Mucosa of descending colon (tissue), 3 donors: ENCODE measurements at places on chromosomes 13 and 19. TPM values are rescaled to one million over a fixed set of nuclear protein-coding genes. Genes with fewer than 3 reads are reported as not detected.

The RINL gene
- 3.8 TPM for total RNA-seq

The ZNF429 gene
- 16.5 TPM for total RNA-seq

DNA sequence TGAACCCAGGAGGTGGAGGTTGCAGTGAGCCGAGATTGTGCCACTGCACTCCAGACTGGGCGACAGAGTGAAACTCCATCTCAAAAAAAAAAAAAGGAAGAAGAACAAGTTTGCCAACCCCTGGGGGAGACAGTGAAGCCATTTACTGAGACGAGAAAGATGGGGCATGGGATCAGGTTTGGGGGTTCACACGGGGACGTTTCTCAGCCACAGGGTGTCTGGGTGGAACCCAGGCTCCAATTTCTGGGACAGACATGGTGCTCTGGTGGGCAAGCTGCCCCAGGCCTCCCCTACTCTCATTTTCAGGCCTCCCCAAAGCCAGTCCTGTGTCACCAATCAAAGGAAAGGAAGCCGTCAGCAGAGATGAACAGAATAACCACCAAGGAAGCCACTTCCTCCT is 13.4 kb downstream of the HSH2D start:
- no peak for DNase-seq

GRCh38 chr19:3801412-3802096 is 15.4 kb upstream of the MATK start:
- DNase-seq, result peak; percentile 55

The ZNF677 gene
- total RNA-seq, result 4.6 TPM

- DNase-seq, result no peak
These were observed 8.1 kb downstream of the BEST2 start for GRCh38 chr19:12759686-12760085.

The ZNF556 gene
- not detected for total RNA-seq

DNA sequence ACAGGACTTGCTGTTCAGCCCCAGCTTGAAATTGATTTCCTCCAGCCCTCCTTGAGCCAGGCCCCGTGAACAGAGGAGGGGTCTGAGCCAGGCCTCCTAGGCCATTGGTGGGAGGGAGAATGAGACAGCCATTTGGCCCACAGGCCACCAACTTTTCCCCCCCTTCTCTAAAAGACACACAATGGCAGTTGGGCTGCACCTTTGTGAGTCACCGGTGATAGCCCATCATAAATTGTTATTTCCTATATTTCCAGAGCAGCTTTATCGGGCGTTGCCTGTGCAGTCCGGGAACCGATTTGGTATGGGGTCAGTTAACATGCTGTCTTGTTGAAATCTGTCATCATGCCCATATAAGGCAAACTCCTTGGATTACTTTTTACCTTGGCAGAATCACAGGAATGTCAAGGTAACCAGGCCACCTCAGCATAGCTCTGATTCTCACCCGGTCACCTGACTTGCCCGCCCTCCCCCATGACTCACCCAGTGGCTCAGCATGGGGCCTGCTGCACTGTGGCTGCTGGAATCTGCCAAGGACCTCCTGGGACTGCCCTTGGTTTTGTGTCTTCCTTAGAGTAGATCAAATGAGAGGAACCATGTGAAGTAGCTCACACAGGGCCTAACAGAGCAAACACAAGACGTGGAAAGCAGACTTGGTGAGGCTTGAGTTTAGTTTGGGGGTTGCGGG is 36.1 kb downstream of the ACTN4 start:
- DNase-seq, result peak; percentile 89

DNA sequence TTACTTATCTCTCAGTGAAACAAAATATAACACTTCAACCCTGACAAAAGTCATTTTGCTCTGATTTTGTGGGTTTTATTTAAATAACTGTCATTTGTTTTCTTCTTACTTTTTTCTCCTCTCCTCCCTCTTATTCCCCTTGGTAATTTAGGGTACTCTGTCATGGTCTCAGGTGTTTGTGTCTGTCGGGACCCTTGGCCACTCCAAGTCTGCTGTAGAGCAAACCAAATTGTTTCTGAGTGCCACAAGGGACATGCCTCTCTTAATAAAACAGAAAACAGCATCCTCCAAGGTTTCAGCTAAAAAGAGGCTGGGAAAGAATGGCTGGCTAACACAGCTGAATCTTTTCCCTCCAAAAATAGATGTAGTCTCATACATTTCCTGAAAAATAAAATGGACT is 573.1 kb upstream of the KLF12 start:
- DNase-seq, result no peak

- DNase-seq, result no peak
These were observed 186.1 kb downstream of the PCCA start for GRCh38 chr13:100274942-100275506.

DNA sequence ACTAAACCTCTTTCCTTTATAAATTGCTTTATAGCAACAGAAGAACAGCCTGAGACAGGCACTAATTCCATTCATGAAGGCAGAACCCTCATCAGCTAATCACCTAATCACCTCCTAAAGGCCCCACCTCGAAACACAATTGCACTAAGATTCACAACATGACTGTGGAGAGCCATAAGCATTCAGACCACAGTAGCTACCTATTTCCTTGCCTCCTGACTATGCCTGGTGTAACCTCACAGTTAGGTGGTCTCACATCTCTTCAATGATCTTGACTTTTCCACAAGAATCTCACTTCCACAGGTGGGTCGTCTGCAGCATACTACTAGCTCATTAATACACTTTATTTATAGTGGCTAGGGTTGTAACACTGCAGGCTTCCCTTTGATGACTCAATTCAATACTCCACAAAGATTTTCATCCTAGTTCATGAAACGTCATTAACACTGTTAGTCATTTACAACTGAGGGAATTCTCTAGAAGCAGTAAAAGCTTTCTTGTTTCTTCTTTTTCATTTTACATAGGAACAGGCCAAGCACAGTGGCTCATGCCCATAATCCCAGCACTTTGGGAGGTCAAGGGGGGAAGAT is 27.1 kb downstream of the STK24 start:
- no peak for DNase-seq

The OR7C1 gene
- not detected for total RNA-seq

DNA sequence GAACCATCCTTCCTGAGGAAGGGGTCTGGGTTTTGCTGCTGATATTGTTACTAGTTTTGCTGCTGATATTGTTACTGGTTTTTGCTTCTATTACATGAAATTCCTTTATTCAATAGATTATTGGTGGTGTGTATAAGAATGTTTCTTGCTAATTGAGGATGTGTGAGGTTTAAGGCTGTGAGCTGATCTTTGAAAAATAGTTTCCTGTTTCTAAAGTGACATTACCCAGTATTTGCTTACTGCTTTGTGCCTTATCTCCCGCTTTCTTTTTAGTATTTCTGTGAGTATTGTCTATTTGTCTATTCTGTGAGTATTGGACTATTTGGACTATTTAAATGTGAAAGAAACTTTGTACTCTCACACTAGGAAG is 38.2 kb upstream of the C1QTNF9 start:
- DNase-seq, result no peak

DNA sequence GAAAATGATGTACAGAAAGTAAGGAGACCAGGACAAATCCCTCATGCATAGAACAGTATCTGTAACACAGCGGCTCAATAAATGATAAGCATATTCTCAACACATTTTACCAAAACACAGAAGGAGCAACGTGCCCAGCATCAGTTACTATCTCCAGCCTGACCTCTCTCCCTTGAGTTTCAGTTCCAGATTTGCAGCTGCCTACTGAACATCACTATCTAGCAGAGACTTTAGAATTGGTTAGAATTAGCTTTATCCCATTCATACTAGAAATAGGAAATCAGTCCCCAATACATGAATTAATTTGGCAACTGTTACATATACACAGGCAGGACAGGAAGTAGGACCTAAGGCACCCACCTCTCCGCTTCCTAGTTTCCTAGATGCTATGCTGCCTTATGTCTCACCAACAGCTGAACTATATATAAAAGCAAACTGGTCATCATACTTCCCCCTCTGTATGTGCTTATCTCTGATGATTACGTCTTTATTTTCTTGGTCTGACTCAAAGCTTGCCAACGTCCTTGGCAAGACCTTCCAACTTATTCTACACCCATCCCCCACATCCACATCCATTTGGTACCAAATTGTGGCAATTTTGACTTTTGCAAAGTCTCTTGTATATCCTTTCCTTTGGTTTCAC is 61.1 kb downstream of the SACS start:
- no peak for DNase-seq

DNA sequence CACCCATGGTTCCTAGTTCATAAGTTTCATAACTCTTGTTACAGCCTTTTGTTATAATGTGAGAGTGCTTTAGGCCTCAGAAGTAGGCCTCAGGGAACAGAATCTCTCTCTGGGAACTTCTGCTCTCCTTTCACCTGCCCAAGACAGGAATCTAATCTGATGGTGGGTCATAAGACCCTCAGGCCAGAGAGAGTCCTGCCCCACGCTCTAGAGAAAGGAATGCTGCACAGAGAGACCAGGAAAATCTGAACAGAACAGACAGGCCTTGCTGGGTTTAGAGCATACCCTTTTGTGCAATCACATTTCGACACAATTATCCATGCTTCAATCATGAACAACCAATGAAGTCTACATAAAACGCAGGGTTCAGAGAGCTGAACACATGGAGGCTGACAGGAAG is 3.4 kb upstream of the DIAPH3 start:
- DNase-seq, result no peak

GRCh38 chr13:39765801-39766463 is 110.5 kb downstream of the COG6 start:
- DNase-seq, result peak; percentile 88

The ODAD3 gene
- total RNA-seq, result 0.28 TPM

The NKPD1 gene
- not detected for total RNA-seq

DNA sequence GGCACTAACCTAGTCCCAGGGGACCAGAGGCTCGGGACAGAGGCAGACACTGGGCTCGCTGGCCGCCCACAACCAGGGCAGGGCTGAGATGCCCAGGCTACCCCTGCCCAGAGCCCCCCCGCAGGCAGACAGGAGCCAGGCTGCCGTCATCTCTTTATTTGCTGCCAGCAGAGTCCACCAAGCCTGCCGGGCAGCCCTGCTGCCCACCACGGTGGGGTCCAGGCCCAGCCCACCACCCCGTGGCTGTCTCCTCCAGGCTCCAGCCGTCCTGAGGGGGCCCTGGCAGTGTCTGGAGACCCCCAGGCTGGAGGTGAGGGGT is 5.0 kb downstream of the TEKTIP1 start:
- no peak for DNase-seq

GRCh38 chr19:19407633-19407930 is 2.1 kb downstream of the GATAD2A start:
- no peak for DNase-seq

GRCh38 chr19:54256250-54257115 is 590 bp downstream of the LILRB5 start:
- DNase-seq, result no peak

- DNase-seq, result no peak
These were observed 94.8 kb downstream of the SOX1 start for GRCh38 chr13:112161521-112162301.

GRCh38 chr19:48914181-48914580 is 14.1 kb downstream of the NUCB1 start:
- DNase-seq, result no peak

DNA sequence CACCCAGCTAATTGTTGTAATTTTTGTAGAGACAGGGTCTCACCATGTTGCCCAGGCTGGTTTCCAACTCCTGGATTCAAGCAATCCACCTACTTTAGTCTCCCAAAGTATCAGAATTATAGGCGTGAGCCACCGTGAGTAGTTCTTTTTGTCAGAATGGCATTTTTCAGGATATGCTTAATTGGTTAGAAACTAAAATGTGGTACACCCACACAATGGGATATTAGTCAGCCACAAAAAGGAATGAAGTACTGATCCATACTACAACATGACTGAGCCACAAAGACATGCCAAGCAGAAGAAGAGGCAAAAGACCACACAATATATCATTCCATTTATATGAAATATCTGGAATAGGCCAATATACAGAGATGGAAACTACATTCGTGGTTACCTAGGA is 41.7 kb upstream of the MAP3K10 start:
- DNase-seq, result no peak

GRCh38 chr19:28492201-28492600 is 720.8 kb downstream of the UQCRFS1 start:
- no peak for DNase-seq

The CD209 gene
- total RNA-seq, result 17.2 TPM

- DNase-seq, result no peak
These were observed 88.2 kb downstream of the STK24 start for GRCh38 chr13:98488736-98489135.

GRCh38 chr19:35846038-35846668 is 6.2 kb downstream of the NPHS1 start:
- DNase-seq, result no peak

The CYP2F1 gene
- total RNA-seq, result not detected

GRCh38 chr13:51043310-51043709 is 67.8 kb downstream of the C13orf42 start:
- no peak for DNase-seq

The JSRP1 gene
- total RNA-seq, result 0.38 TPM

DNA sequence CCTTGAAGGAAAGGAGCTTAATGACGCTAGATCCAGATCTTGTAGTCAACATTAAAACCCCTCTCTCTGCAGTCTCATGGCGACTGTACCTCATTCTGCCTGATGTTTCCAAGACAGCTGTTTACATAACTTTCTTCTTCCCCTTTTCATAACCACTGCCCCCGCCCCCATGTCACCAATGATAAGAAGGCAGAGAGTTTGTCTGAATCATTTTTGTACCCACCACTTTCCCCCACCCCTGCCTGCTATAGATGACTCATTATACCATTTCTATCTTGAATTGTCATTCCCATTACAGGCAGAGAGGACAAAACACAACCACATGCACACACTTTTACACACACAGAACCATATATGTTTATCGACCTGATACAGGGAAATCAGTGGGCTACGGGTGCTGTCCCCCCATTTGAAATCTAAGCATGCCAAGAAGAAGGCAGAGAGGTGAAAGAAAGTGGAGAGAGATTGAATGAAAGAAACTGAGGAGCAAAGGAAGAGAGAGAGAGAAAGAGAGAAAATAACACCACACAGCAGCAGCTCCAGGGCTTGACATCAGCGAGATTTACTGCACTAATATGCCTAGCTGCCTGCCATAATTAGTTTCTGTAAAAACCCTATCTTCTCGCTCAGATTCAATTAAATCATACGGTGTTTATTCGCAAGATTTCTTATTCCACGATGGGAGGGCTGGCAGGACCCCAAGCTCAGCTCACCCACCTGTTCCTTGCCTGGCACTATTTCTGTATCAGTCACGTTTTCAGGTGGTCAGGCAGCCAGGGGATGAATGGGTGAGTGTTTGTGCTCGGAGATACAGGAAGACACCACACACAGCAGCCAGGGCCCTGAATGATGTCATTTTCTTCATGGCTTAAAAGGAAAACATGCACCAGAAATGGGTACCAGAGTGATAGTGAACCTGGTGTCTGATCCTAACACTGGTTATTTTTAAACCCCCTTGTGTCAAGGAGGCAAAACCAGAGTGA is 114.3 kb upstream of the SERP2 start:
- DNase-seq, result peak; percentile 49

- DNase-seq, result no peak
These were observed 54.0 kb downstream of the ZNF429 start for GRCh38 chr19:21559444-21559843.

The OR4F17 gene
- total RNA-seq, result 0.79 TPM

- no peak for DNase-seq
These were observed 366.8 kb downstream of the SLITRK1 start for GRCh38 chr13:83515268-83516015.

- DNase-seq, result no peak
These were observed 26.8 kb downstream of the UBXN6 start for GRCh38 chr19:4430760-4431159.

- no peak for DNase-seq
These were observed 141.0 kb downstream of the AKAP11 start for GRCh38 chr13:42412812-42413483.
